Hematopoietic multipotent progenitor cell (in vitro differentiated cells): ENCODE measurements at places on chromosomes 5 and 9. TPM values are rescaled to one million over a fixed set of nuclear protein-coding genes. Genes with fewer than 3 reads are reported as not detected.

LCN1 gene
- not detected for total RNA-seq

DNA sequence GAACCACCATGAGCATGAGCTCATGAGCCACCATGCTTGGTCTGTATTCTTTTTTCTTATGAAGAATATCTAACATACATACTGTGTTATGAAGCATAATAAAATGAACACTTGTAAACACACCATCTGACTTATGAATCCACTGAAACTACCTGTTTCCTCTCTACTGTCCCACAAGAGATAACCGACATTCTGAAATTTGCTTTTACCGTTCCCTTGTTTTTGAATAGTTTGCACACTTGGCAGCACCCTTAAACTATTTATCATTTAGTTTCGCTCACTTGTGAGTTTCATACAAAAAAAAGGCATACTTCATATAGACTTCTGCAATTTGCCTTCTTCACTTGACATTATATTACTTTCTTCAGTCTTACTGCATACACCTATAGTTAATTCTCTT, 8.9 kb downstream of the LARS1 start:
- DNase-seq: no peak

GRCh38 chr5:146706321-146706972, 172.1 kb downstream of the PPP2R2B start:
- DNase-seq: peak; percentile 11

GRM6 gene
- total RNA-seq: not detected

GRCh38 chr9:31715250-31715649, 669.2 kb upstream of the ACO1 start:
- DNase-seq: no peak

DNA sequence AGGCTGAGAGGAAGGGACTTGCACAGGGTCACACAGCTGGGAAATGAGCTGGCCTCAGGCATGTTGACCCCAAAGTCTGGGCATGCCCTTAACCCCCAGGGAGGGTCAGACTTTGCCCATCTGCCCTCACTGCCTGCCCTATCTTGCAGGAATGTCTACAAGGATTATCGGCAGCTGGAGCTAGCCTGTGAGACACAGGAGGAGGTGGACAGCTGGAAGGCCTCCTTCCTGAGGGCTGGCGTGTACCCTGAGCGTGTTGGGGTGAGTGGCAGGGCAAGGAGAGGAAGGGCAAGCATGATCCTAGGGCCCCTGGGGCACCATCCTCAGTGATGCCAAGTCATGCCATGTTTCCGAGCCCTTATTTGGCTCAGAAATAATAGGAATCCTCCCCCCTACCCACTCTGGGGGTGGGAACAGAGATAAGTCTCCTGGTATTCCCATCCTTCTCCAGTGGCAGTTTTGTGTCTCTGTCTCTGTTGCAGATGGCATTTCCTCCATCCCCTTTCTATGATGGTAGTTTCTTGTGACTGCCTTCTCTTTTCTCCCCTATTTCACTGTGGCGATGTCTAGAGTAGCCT, 28.5 kb downstream of the GOLGA2 start:
- no peak for DNase-seq

- no peak for DNase-seq
Observed at GRCh38 chr5:472076-472655, 29.2 kb downstream of the EXOC3 start.

DNA sequence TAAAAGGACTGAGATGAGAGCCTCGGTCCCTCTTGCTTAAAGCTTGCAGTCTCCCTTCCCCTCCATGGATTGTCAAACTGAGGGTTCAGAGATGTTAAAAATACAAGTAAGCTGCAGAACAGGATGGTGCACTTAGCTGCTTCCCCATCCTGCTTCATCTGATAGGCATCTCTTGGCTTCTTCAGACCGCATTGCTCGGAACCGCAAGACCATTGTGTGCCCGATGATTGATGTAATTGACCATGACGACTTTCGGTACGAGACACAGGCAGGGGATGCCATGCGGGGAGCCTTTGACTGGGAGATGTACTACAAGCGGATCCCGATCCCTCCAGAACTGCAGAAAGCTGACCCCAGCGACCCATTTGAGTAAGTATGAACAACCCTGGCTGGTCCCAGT, 65.5 kb upstream of the SAP30L start:
- no peak for DNase-seq

GRCh38 chr9:99222416-99223270, 561 bp downstream of the SEC61B start:
- DNase-seq: no peak

RASGEF1C gene
- under 0.01 TPM for total RNA-seq

DNA sequence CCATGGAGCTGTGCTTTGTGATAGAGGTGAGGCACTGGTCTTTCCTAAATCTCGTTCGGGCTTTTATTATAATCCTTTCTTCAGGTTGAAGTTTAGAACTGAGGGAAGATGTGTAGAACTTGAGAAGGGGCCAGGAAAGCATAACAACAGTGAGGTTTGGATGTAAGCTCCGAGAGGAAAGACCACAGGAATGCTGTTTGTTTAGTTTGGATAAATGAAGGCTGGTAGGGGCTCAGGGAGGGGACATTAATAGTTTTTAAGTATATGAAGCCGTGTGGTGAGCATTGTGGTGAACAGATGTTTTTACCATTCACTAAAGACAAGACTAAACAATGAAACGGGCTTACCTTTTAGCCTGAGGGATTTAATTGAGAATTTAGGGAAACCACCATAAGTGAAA, 130.8 kb downstream of the ARHGAP26 start:
- no peak for DNase-seq

- no peak for DNase-seq
Observed at GRCh38 chr5:133124891-133125290, 73.1 kb downstream of the HSPA4 start.

GRCh38 chr5:99025298-99026045, 96.7 kb upstream of the CHD1 start:
- DNase-seq: no peak

SLC36A3 gene
- not detected for total RNA-seq

PCDHA8 gene
- total RNA-seq: under 0.01 TPM

DNA sequence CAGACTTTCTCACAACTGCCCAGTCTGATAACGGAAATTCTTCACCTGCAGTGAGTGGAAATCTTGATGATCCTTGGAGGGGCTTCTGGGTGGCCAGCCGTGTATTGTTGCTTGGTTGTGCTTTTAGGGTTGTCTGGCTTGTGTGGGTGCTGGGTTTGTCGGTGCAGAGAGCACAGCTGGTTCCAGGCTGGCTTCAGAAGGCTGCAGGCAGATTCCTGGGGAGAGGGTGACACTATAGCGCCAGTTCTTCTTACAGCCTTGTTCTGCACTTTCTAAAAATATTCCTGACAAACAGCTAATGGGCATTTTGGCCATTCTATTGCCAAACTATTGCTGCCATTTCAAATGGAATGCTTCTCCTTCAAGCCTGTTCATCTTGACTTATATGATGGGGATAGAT, 99.3 kb downstream of the PDZD2 start:
- no peak for DNase-seq

CFAP157 gene
- 0.27 TPM for total RNA-seq

DNA sequence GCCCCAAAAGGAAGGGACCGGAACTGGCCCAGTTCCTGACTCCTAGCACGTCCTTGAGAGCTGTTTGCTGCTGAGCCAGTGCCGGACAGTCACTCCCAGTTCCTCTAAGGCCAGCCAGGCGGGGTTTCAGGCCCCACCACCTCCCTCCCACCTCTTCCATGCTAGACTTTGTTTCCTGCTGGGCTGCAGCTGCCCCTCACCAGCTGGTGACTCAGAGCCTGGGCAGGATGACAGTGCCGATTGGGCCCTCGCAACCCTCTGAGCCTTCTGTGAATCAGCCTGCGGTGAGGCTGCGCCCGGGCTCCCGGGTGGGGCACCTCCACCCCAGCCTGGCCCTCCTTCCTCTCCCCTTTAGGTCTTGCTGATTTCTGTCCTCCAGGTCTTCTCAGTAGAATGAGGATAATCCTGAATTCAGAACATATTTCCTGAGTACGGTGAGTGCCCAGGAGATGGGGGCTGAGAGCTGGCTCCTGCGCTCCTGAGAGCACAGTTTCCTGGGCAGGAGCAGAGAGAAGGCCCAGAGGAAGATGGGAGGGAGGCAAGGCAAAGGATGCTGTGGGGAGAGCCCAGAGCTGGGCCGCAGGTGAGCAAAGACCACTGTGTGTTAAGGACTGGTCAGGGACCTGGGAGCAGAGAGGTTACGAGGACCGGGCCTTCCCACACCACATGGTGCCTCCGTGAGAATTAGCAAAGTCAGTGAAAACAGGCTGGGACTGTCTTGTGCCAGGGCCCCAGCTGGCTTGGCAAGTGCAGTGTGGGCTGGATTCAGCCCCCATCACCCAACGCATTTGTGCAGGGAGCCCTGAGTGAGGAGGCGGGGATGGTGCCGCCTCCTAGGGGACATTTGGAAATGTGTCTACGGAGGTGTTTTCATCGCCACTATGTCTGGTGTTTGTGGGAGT, 32.9 kb upstream of the STXBP1 start:
- DNase-seq: no peak

NUTM2F gene
- total RNA-seq: not detected

ANXA6 gene
- total RNA-seq: 319 TPM

GRCh38 chr5:168269937-168270330, 21.5 kb upstream of the WWC1 start:
- DNase-seq: no peak

DNA sequence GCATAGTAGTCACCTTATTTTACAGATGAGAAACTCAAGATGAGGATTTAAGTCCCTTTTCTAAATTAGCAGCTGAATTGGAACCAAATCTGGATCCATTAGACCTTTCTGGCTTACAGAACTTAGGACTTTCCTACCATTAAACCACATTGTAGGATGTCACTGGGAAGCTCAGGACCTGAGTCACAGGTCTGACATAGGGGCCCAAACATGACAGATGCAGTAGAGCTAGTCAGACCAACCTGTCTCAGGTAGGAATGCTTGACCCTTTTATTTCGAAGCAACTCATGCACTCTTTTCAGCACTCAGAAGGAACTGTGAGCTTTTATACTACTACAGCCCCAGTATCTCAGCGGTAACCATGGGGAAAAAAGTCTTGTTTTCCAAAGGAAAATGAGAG, 2.6 kb downstream of the RAB24 start:
- DNase-seq: no peak

DNA sequence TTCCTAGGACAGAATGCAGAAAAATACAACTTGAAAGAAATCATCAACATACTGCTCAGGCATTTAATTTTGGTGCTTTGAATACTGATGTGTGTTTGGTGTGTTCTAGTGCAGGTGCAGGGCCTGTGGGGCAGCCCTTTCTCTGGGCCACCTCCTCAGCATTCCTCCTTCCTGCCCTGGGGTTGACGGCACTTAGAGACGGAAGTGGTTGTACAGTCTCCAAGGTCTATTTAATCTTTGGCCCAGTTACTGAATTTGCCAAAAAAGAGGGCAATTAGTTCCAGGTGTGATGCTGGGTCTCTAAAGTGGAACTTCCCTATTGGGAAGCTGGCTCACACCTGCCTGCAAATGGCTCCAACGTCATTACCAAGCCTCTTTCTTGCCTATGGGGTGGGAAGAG, 269.0 kb downstream of the SH3GL2 start:
- DNase-seq: no peak

GRCh38 chr5:134114886-134115805, 665 bp downstream of the TCF7 start:
- DNase-seq: no peak

DNA sequence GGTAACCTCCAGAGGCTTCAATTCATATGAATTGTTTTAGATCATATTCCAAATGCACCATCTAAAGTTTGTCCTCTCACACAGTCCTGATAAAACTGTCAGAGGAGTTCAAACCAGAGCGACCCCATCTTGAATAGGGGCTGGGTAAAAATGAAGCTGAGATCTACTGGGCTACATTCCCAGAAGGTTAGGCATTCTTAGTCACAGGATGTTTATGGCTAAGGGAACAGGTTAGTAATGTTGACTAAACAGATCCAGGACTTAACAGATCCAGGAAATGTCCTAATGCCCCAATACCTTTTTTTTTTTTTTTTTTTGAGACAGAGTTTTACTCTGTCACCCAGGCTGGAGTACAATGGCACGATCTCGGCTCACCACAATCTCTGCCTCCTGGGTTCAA, 192.6 kb upstream of the PRDM9 start:
- DNase-seq: no peak

GRCh38 chr9:77305622-77306400, 128.5 kb downstream of the VPS13A start:
- no peak for DNase-seq

PROB1 gene
- total RNA-seq: 2.4 TPM

GRCh38 chr9:109507421-109507838, 9.3 kb upstream of the PTPN3 start:
- no peak for DNase-seq

LHX6 gene
- 0.81 TPM for total RNA-seq

RORB gene
- total RNA-seq: under 0.01 TPM

- no peak for DNase-seq
Observed at GRCh38 chr5:11415751-11416150, 488.5 kb downstream of the CTNND2 start.

ZBTB6 gene
- 3.5 TPM for total RNA-seq

GRCh38 chr5:138975098-138975847, 100.1 kb upstream of the LRRTM2 start:
- peak; percentile 41 for DNase-seq

- no peak for DNase-seq
Observed at GRCh38 chr5:78624011-78624541, 24.5 kb downstream of the LHFPL2 start.

DNA sequence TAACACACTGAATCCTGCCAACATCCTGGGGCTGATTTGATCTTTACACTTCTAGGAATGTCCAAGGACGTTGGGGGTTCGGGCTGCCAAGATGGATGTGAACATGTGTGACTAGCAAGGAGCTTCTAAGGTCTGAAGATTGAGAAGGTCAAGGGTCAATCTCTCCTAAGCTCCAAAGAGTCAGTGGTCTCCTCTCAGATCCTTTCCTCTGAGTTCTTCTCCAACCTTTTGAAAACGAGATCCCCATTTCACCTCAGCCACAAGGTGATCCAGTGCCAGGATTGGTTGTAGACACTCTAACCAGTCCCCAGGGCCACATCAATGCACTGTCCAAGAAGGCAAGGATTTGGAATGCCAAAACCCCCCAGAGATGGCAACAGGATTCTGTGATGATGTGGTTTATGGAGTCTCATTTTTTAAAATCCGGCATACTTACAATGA, 266.8 kb downstream of the NDUFS4 start:
- no peak for DNase-seq

DNA sequence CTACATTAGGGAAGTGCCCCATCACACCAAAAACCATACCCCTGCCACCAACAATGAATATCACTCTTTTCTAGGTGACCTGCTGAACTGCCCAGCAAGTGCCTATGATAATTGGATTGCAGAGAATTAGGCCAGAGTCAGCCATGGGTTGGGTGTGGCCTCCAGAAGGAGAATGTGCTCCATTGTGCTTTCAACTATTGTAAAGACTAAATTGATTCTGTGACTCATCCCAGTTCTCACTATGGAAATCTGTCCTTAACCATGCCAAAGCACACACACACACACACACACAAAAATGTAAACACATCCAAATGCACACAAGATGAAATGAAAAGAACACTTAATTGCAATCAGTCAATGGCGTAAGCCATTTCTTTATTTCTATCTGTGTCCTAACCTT, 25.7 kb downstream of the DRD1 start:
- no peak for DNase-seq

C7 gene
- not detected for total RNA-seq

- DNase-seq: no peak
Observed at GRCh38 chr9:23278561-23278960, 547.5 kb downstream of the ELAVL2 start.

BAAT gene
- not detected for total RNA-seq
